ENCODE measurements at places on chromosomes 5 and 9.

- DNase-seq, result no peak
Measured at GRCh38 chr5:125026867-125027731, 280.7 kb upstream of the ZNF608 start.

- peak; percentile 42 for DNase-seq
Measured at GRCh38 chr9:111937781-111938426, 41.3 kb downstream of the UGCG start.

DNA sequence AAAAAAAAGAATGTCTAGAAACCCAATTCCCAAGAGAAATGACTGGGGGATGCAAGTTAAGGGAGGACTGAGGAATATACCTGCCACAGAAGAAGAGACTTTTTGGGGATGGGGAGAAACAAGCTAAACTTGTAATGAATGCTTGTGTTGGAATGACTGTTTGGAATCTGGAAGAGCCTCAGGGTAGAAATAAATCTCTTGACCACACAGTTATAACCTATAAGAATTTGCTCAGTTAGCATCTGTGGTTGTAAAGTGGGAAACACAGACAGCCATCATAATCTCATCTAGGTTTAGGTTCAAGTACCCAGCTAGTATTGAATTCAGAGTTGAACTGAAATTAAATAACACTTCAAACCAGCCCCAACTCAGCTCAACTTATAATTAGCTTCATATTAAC lies 678.3 kb upstream of the CHD1 start:
- no peak for DNase-seq

- DNase-seq, result no peak
Measured at GRCh38 chr9:121055642-121056143, 5.6 kb upstream of the C5 start.

DNA sequence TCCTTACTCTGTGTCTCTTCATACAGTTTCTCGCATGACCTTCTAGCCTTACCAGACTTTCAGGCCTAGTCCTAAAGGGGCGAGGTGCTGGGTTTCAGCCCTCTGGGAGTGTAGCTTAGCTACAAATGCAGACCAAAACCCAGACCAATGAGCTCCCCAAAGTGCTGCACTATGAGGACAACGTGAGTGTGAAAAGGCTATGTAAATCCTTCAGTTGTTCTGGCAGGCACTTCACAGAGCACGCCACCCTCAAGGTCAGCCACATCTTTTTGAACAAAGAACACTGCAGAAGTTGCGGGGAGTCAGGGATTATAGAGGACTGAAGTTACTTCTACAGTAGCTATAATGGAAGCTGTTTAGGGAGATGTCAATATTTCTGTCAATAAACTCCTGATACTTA lies 301.7 kb downstream of the MARCHF11 start:
- DNase-seq, result no peak

GRCh38 chr9:13063880-13064459 lies 215.5 kb downstream of the MPDZ start:
- DNase-seq, result no peak

DNA sequence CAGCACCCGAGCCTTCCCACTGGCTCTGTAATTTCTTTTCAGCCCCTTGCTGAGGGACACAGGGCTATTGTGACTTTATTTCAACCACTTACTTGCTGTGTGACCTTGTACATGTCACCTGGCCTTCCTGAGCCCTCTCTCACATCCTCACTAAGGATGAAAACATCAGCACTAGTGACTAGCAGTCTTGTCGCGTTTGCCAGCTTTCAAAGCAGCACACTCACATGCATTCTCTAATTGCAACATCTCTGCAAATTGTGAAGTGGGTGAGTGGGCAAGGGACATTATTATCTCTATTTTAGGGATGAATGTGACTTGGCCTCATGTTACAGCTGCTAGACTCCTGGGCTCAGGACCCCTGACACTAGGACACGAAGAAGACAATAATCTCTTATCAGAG lies 144.5 kb downstream of the SEC61B start:
- no peak for DNase-seq

DNA sequence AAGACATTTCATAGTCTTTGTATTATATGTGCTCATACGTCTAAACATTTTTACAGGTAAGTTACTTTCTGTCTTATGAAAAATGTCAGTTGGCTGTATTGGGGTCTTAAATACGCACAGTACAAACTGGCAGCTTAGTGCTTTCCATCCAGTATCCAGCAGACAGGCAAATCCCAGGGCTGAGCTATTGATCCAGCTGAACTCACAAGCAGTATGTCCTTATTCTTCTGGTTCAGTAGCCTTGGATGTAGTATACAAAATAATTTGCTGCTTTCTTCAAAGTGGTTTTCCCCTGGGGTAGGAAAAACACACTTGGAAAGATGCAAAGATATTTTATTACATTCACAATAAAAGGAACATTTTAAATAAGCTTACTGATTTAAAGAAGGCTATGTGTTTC lies 617.2 kb downstream of the NR2F1-AS1 start:
- no peak for DNase-seq

DNA sequence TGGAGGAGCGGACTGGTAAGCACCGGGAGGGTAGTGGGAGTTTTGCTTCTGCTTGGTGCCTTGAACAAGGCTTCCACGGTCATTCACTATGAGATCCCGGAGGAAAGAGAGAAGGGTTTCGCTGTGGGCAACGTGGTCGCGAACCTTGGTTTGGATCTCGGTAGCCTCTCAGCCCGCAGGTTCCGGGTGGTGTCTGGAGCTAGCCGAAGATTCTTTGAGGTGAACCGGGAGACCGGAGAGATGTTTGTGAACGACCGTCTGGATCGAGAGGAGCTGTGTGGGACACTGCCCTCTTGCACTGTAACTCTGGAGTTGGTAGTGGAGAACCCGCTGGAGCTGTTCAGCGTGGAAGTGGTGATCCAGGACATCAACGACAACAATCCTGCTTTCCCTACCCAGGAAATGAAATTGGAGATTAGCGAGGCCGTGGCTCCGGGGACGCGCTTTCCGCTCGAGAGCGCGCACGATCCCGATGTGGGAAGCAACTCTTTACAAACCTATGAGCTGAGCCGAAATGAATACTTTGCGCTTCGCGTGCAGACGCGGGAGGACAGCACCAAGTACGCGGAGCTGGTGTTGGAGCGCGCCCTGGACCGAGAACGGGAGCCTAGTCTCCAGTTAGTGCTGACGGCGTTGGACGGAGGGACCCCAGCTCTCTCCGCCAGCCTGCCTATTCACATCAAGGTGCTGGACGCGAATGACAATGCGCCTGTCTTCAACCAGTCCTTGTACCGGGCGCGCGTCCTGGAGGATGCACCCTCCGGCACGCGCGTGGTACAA lies 556 bp downstream of the PCDHGC3 start:
- DNase-seq, result peak; percentile 75
